ENCODE measurements at places on chromosomes 7 and 10.

- no peak for DNase-seq
Observed at GRCh38 chr7:144653449-144653848, 182.4 kb downstream of the TPK1 start.

DNA sequence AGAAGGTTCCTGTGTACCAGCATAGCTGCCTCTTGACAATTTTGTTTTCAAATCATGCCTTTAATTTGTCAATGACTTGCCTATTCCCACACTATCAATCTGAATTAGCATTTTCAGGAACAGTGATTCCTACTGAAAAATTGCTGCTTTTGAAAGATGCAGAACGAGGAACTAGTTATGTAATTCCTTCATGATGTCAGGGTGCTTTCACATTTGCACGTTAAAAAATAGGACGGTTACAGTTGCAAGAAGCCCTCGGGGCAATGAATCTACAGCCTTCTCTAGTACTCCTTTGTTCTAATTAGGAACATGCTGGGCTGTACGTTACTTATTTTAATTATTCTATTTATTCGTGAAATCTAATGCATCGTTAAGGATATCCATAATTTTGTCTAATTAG, 253.9 kb downstream of the OTUD1 start:
- DNase-seq, result no peak

DNA sequence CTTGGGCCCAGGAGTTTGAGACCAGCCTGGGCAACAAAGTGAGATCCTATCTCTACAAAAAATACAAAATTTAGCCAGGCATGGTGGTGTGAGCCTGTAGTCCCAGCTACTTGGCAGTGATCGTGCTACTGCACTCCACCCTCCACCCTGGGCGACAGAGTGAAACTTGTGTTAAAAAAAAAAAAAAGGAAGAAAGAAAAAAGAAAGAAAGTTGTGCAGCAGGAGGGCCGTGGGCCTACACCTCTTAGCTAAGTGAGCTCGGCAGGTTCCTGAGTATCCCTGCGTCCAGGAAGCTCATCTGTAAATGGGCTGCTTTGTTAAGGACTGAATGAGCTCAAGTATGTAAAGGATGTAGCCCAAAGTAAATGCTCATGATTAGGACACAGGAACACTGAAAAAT, 155.0 kb downstream of the RNF216 start:
- DNase-seq, result no peak

DNA sequence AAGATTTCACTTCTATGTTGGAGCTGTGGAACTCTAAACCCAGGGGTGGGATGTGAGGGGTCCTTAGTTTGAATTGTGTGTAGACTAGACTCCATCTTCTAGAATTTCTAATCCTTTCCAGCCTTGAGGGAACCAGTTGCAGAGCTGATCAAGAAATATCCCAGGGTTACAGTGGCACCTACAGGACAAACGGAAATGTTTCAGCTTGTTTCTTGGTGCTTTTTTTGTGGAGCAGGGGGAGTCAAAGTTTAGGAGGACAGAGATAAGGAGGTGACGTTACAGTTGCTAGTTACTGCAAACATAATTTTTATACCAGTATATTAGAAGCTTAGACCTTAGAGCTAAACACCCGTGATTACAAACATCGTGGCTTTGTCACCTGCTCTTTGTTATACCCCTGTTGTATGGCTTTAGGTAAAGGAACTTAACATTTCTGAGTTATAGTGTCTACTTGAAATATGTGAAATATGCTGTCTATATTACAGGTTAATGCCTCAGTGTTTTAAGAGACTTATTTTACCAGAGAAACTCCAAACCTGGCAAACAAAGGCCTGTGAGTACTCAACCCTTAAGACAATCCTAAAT, 84.5 kb upstream of the DYNC1I1 start:
- DNase-seq, result no peak

GRCh38 chr7:96484091-96484490, 162.2 kb upstream of the SLC25A13 start:
- DNase-seq, result no peak
